ENCODE measurements at places on chromosomes 4 and X.

- no peak for DNase-seq
Observed at GRCh38 chrX:46235778-46236177, 309.4 kb downstream of the ZNF674 start.

- no peak for DNase-seq
Observed at GRCh38 chr4:53847965-53848364, 216.4 kb downstream of the CHIC2 start.

DNA sequence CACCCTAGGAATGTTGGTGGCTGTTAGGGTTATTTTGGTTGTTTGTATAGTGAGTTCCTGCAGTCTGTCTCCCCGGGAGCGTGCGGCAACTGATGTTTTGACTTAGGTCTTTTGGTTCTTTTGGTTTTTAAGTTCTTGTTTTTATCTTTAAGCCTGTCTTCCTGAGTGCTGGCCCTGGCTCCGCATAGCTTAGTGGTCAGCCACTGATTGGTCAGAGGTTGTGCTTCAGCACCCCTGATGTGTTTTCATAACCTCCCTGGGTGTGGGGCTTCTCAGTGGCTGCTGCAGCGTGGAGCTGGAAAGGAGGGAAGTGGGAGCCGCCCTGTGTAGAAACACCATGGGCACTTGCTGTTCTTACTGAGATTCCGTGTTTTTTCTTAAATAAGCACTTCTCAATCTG is 5.1 kb downstream of the PIGG start:
- DNase-seq = no peak

GRCh38 chr4:84644087-84644486 is 61.2 kb downstream of the CDS1 start:
- DNase-seq = no peak

- no peak for DNase-seq
Observed at GRCh38 chr4:182018691-182019090, 224.5 kb upstream of the TENM3 start.

DNA sequence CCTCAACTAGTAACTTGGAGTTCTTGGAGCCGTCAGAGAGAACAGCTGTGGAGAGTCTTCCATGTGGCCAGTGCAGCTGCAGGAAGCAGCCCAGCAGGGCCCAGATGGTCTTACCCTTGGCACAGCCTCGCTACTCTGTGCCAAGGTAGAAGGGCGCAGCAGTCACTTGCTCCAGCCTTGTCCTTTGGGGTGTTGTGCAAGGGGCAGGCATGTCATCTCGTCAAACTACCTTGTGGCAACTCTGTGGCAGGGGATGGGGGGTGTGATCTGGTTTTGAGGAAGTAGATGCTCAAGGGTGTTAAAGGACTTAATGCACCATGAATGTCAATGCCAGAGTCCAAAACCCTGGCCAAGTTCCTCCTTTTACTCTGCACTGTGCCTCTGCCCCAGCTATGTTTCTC is 34.2 kb upstream of the TBC1D14 start:
- no peak for DNase-seq

DNA sequence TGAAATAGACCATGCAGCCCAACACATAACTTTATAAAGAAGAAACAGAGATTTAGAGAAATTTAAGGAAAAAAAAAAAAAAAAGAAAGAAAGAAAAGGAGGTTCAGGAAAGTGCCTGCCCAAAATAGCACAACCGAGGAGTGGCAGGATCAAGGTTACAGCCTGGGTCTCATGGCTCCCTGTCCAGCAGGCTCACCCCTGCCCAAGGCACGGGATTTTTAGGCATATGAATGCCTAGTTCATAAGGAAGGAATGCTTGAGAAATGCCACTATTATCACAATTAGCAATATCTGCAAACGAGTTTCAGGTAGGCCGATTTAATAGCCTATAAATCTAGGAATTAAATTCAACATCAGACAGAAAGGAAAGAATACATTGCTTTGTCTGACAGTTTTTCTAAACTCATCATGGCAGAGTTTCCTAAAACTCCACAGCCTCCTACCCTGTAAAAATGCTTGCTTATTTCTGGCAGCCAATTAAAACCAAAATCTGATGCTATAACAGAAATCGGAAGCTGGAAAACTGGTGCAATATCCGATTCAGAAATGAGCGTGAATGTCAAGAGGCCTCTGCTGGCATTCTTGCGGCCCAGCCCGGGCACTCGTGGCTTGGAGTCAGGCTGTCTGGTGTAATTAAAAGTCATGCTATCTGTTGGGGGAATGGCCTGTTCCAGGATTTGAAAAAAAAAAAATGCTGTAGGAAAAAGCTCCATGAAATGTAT is 63.5 kb downstream of the GEMIN8 start:
- no peak for DNase-seq

GRCh38 chr4:110211007-110211769 is 12.8 kb upstream of the ELOVL6 start:
- DNase-seq = no peak

- no peak for DNase-seq
Observed at GRCh38 chr4:3248811-3249661, at the start of gene MSANTD1. TSS of gene MSANTD1 (plus strand) at chr4:3249159. CDS start at chr4:3249223, 64 bp downstream.

DNA sequence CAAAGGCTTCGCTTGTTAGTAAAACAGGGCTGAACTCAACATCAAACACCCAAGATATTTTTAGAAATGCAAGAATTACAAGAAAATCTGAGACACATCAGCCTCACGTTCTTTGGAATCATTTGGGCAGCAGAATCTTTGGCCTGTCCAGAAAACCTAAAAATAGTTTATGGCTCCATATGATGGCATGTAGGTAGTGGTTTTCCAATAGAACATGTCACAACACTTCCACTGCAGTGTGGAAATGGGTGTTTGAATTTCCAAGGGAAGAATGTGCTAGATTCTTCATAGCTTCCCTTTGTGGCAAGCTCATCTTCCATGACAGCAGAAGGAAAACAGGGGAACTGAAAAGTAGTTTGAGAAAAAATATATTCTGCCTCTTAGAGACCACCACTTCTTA is 118.8 kb downstream of the ARHGAP6 start:
- DNase-seq = no peak

Measured in T-helper 17 cell (primary cell).